ENCODE measurements at places on chromosomes 1 and 21.

DNA sequence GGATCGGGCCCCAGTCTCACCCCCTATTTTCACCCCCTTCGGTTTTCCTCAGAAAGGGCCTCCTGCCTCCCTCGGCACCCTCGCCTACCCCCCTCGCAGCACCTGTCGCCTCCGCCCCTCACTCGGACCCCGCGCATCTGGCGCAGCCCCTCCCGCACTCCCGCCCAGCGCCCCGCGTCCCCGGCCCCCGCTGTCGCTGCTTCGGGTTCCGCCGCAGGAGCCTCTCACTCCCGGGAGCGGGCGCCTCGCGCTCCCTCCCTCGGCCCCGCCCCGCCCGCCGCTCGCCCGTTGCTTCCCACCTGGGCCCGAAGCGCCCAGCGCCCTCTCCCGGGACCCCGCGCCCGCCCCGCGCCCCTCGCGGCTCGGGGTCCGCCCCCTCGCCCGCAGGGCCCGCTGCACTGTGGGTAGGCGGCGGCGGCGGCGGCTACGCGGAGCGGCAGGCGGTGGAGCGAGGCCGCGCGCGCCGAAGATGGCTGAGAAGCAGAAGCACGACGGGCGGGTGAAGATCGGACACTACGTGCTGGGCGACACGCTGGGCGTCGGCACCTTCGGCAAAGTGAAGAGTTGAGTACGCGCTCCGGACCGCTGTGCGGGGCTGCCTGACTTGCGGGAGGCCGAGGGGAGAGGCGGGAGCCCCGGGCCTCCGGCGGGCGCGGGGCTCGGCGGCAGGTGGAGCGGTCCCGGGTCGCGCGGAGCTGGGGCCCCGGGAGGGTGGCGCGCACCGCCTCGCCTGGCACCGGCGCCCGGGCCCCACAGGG is at the start of gene PRKAA2:
PRKAA2 (plus strand) TSS at position 396 of the 758 bp plus-strand sequence; CDS start at position 470, 74 bp downstream.
- DNase-seq = no peak

DNA sequence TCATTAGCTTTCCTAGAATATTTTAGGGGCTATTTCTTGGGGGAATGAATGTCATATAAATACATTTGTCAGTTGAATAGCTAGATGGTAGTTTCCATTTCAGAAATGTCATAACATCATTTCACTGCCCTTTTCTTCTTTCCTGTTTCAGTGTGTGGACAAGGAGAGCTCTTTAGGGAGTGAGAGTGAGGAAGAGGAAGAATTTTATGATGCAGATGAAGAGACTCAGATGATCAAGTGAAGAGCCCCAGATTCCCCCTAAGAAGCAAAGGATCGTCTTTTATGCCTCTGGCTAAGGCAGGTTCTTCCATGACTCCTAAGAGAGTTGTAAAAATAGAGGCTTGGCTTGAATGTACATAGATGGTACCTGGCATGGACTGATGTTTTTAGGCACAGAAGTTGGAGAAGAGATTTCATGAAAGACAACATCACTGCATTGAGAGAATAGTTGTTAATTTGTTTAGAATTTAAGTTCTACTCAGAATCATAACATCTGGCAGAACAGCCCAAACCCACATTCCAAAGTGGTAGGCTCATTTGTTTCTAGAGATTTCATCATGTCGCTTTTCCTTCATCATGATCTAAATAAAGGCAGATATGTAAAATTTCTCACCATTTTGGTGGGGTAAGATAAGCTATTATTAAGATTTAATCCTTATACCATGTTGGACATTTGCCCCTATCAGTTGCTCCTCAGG is 44.2 kb upstream of the MAB21L3 start:
- no peak for DNase-seq

DNA sequence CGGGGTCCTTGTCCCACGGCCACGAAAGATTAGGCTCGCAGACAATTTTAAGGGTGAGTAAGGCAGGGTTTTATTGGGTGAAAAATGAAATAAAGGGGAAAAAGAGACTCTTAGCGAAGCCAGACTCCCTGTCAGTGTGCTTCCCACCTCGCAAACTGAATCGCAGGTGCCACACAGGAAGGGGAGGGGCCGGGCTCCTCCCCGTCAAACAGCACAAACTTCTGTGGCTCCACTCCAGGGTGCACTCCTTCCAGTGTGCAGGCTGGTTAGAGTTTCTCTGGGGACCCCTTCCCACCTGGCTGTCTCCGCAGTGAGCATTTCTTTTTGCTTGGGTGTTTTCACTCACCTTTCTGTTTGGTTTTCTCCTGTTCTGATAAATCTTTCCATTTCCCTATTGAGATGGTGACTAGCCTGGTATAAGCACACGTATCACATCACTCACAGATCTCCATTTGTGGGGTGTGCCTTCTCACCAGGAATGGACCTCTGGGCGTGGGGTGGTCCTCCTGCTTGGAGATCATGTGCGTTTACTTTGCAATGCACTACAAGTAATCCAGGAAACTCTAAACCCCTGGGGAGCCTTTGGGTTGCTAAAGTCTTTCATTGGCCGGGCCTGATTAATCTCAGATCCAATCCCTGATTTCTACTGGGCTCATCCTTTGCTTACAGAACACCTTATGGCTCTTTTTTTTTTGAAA is 37.6 kb upstream of the GALNT2 start:
- no peak for DNase-seq

GRCh38 chr21:26064506-26064905 is 106.1 kb downstream of the APP start:
- no peak for DNase-seq

DNA sequence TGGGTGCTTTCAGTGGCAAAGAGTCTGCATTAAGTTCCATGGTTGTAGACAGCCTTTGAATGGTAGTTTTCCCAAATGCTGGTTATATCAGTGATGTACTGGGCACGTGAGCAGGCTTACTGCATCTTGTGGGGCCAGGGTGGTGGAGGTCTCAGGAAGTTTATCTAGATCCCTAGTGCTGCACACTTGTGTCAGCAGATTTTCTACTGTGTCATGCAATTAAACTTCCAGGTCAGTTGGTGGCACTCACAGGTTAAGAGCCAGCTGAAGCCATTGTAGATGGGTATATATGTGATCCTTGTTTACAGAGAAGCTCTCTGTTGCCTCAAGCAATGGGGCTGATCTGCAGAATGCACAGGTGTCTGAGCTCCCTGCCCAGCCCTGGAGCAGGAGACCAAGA is 33.0 kb downstream of the FOXJ3 start:
- DNase-seq = no peak

- DNase-seq = no peak
Observed at GRCh38 chr1:181121498-181121897, 33.0 kb downstream of the IER5 start.

- DNase-seq = no peak
Observed at GRCh38 chr1:50852889-50853288, 107.2 kb downstream of the FAF1 start.

DNA sequence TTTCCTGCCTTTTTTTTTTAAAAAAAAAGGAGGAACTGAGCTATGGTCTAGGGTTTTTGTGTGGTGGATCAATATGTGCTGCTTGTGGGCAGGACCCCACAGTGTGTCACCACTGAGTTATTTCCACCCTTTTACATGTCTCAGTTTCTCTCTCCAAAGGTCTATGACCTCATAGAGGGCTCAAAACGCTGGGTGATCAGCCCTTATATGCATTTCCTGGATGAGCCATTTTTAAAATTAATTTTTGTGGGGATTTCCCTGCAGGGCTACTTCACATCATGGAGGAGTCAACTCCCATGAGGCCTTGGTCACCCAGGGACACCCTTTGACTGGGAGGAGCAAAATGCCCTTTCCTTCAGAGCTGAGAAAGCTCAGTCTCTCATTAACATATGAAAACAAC is 20.7 kb upstream of the HAO2 start:
- DNase-seq = no peak

DNA sequence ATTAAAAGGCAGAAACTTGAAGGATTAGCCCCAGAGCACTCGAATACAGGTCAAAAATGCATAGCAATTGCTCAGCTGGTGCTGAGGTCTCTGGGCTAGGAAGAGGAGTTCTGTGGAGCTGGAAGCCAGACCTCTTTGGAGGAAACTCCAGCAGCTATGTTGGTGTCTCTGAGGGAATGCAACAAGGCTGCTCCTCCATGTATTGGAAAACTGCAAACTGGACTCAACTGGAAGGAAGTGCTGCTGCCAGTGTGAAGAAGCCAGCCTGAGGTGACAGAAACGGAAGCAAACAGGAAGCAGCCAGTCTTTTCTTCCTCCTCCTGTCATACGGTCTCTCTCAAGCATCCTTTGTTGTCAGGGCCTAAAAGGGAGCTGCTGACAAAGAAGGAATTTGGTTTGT is 233.4 kb upstream of the FGGY start:
- DNase-seq = no peak

- DNase-seq = no peak
Observed at GRCh38 chr1:243751506-243751905, 98.5 kb downstream of the AKT3 start.

- no peak for DNase-seq
Observed at GRCh38 chr1:18999359-18999758, 42.9 kb upstream of the IFFO2 start.

DNA sequence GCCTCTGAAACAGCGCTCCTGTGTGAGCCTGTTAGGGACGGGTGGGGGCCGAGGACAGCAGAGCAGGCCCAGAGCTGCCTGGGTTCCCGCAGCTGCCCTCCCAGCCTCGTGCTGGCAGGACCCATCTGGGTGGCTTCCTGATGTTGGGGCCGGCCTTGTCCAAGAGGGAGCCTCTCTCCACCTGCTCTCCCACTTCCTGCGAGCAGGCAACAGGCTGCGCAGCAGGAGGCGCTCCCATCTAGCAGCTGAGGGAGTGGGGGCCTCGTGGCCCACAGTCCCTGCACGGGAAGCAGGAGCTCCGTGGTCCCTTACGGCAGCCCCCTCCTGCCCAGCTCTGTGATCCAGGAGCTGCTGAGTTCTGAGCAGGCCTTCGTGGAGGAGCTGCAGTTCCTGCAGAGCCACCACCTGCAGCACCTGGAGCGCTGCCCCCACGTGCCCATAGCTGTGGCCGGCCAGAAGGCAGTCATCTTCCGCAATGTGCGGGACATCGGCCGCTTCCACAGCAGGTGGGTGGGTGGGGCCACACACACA is 68.0 kb downstream of the TRIM11 start:
- no peak for DNase-seq

Data from activated naive CD4-positive, alpha-beta T cell (primary cell).